Fibroblast of skin of left biceps (primary cell): ENCODE measurements at places on chromosomes 3 and 15.

DNA sequence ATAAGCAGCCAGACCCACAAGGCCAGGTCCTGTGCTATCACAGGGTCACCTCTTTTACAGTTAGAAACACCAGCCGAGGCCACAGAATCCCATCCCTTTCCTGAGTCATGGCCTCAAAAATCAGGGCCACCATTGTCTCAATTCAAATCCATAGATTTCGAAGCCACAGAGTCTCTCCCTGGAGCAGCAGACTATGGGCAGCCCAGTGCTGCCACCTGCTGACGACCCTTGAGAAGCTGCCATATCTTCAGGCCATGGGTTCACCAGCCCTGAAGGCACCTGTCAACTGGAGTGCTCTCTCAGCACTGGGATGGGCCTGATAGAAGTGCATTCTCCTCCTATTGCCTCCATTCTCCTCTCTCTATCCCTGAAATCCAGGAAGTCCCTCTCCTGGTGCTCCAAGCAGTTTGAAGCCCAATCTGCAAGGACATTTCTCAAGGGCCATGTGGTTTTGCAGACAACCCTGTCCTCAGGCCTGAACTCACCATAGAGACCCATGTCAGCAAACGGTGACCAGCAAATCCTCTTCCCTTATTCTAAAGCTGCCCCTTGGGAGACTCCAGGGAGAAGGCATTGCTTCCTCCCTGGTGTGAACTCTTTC lies 39.6 kb downstream of the TGM4 start:
- DNase-seq, result peak; percentile 24

GRCh38 chr3:126287536-126288241 lies 69.5 kb downstream of the KLF15 start:
- no peak for DNase-seq

- no peak for DNase-seq
Measured at GRCh38 chr3:13947912-13948311, 68.0 kb upstream of the WNT7A start.

- peak; percentile 44 for DNase-seq
Measured at GRCh38 chr15:82139823-82140268, 94.0 kb upstream of the MEX3B start.

- DNase-seq, result no peak
Measured at GRCh38 chr3:42336103-42336502, 70.1 kb upstream of the CCK start.

DNA sequence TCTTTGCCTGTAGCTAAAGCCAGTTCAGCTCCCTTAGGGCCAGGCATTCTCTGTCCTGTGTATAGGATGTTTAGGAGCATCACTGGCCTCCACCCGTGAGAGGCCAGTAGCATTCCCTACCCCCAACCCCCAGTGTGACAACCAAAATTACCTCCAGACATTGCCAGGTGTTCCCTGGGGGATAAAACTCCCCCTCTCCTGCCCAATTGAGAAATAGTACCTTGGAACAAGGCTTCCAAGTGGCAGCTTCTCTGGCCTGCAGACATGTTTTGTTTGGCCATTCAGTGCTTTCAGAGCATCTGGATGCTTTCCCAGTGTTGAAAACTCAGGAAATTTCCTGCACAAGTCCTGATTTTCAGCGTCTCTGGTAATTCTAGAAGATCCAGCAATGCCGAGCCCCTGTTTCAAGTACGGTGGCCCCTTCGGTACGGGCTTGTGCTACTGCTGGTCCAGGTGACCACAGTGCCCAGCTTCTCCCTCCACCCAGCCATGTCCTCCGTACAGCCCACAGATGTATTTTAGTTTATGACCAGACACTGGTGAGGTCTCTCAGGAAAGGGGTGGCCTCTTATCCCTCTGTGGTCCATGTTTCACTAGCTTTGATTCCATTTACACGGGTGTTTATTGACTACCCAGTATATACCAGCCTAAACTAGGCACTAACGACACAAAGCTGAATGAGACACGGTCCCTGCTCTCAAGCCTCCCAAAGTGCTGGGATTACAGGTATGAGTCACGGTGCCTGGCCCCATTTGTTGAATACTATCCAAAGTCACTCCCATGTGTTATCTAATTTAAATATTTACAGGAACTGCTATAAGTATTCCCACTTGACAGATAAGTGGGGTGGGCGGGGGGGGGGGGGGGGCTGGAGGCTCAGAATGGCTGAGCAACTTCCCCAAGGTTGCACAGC lies 125.4 kb upstream of the RAD18 start:
- no peak for DNase-seq

DNA sequence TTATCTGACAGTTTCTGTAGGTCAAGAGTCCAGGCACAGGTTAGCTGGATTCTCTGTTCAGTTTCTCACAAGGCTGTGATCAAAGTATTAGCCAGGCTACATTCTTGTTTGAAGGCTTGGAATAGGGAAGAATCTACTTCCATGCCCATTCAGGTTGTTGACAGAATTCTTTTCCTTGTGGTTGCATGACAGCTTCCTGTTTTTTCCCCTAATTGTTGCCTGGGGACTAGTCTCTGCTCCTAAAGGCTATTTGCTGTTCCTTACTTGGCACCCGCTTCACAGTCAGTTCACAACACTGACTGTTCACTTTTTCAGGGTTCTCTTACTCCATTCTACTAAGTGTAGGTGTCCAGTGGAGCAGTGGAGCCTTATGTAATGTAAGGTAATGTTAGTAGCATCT lies 115.4 kb upstream of the GBE1 start:
- DNase-seq, result no peak

DNA sequence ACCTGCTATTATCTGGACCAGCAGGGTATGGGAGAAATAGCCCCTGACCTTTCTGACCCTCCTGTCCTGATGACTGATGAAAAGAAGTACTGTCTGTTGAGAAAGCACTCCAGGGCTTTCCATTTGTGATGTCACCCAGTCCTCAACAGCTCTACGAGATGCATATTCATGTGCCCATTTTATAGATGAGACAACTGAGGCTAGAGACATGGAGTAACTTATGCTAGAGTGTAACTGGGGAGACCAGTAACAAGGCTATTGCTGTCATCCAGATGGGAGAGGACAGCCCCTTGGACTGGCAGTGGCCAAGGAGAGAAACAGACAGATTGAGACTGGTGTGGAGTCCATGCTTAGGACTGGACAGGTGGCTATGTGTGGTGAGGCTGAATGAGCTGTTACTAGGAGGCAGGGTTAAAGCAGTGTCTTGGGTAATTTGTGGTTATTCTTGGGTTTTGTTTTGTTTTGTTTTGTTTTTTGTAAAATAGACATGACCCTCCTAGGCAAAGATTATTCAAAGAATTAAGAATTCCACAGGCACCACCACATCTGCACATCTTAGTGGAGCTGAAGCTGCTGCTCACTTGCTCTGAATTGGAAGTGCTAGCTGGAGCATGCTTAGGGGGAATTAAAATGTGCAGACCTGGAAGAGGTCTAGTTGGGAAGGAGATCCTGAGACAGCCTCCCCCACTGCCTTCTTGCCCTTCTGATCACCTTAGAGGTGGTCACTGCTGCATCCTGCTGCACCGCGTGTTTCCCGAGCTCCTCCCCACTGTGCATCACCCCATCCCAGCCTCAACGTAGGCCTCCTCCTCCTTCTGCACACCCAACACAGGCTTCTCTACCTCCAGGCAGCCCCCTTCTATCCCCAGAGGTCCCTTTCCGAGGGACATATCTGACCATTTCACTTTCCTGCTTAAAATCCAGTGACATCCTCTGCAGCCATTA lies 8.4 kb downstream of the HRH1 start:
- DNase-seq, result no peak

DNA sequence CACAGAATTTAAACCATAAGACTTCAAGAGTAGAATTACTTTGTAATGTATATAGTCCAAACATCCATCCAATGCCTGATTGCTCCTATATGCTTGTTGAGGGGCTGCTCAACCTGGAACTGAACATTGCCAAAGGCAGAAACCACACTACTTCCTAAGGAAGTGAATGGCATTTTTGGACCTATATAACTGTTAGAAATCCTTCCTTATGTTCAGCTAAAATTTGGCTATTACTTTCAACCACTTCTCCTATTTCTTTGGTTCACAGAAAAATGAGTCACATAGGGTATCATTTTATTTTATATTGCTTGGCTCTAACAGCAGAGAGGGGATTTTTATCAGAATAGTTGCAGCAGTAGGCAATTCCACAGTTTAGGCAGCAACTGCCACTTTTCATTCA lies 342.1 kb downstream of the SLC9A9 start:
- no peak for DNase-seq

DNA sequence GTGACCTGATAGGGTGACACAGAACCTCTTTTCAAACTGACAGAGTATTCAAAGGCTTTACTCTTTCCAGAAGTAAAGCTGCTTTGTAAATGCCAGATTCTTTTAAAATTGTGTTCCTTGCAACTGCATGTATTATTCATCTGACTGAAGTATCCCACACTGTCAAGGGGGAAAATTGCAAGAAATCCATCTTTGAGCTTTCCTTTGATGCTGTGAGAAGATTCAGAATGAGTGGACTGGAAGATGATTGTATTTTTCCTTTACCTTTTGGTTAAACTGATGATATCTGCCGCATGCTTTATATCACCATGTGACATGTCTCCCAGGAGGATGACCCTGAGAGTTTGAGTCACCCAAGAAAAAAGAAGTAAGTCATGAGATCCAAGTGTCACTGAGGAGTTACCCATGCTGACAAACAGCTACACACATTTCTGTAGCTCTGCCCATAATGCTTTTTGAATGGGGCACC lies 250.8 kb upstream of the CBLB start:
- no peak for DNase-seq

DNA sequence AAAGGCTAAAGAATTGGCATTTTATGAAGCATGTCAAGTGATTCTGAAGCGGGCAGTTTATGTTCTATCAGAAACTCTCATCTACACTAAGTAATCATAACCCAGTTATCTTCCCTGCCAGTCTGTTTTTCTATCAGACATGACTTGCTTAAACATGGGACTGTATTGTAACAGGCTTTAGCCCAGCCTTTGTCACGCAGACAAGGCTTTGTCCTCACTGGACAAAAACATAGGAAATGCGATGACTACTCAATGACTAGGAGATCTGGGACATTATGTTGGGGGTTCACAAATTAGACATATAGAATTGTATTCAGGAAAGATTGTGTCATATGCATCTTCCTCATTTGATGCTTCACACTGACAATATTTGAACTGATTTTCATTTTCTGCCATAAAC lies 115.5 kb downstream of the GADL1 start:
- no peak for DNase-seq

DNA sequence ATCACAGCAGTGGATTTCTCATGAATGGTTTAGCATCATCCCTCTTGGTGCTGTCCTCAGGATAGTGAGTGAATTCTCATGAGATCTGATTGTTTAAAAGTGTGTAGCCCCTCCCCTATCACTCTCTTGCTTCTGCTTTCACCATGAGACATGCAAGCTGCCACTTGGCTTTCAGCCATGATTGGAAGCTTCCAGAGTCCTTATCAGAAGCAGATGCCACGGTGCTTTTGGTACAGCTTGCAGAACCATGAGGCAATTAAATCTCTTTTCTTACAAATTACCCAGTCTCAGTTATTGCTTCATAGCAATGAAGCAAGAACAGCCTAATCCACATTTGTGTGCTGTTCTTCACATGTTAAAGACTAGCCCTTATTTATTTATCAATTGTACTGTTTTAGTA lies 495.2 kb upstream of the EPHA6 start:
- no peak for DNase-seq

DNA sequence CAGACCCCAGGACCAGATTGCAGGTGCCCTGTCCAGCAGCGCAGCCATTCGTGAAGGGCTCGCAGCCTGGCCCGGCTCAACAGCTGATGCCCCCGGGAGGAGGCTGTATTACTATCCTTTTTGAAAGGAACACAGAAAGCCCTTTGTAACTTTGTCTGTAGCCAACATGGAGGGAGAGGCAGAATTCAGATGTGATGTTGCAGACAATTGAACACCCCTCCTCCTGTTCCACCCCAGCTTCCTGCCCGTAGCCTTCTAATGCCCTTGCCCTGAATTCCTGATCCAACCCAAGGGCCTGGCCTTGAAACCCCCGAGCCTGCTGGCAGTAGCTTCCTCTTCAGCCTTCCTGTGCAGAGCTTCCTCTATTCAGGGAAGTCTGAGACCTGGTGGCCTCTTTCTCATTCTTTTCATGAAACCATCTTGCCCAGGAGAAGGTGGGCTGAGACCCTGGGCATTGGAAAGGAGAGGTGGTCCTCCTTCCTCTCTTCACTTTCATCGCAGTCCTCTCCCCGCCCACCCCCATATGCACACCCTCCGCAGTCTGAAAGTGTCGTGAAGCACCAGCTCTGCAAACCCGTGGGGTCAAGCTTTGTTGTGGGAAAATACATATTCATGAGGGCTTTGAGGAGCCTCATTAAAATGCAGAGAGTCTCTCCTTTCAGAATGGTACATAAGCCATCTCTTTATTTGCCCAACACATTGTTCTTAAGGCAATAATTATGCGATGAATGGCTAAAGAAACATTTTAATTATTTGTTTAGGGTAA lies 109.2 kb downstream of the APBA2 start:
- no peak for DNase-seq

- no peak for DNase-seq
Measured at GRCh38 chr3:29544701-29545363, 264.0 kb downstream of the RBMS3 start.

DNA sequence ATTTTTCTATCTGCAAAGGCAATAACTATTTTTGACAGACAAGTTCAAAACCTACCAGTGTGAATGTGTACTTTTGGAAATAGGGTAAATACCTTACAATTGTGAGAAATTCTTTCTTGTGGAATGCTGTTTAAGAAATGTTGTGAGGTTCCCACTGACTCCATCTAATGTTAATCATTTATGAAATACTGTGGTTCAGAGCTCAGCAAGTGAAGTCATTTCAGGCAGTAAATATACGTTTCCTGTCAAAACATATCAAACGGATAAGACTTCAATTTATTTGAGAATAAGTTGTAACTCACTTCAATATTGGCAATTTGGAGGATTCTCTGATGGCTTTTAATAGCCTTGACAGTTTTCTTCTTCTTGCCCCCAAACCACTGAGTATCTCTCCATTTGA lies 16.4 kb downstream of the TAFA4 start:
- DNase-seq, result no peak

- no peak for DNase-seq
Measured at GRCh38 chr15:75131269-75131643, 70.4 kb upstream of the C15orf39 start.

DNA sequence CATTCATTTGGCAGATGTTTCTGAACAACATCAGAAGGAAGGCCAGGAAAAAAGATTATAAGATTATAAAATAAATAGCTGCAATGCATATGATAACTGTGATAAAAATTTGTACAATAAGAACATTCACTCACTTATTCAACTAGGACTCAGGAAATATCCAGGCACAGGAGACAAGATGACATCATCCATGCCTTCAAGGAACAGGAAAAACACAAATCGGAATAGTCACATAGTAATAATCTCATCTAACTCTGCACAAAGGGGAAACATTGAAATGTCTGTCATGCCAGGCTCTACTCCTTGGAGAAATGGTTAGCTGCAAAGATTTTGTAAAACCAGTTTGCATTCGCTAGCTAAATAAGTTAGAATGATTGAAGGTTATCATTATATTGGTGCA lies 233.5 kb upstream of the AGTR1 start:
- DNase-seq, result no peak

- DNase-seq, result no peak
Measured at GRCh38 chr3:139506766-139507165, 30.4 kb upstream of the RBP2 start.
